Vagina (tissue), 2 donors: ENCODE measurements at places on chromosomes 16 and 17.

DNA sequence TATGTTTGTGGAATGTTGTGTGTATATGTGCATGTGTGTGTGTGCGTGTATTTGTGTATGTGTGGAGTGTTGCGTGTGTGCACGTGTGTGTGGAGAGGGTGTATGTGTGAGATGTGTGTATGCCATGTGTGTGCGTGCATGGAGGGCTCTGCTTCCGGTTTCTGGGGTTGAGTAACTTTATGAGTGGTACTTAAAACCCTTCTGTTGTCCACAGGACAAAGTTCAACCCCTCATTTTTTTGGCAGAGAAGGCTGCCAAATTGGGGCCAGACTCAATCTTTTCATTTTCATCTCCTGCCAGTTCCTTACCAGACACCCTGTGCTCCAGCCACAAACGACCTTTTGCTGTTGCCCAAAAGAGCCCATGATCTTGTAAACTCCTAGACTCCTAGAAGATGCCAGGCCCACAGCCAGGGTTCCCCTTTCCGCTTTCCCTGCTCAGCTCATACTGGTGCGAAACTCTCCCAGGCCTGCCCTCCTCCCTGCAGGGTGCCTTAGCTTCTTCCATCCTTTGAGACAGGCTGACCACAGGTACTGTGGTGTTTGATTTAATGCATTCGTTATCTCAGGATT is 100.2 kb downstream of the CMIP start:
- no peak for DNase-seq

DNA sequence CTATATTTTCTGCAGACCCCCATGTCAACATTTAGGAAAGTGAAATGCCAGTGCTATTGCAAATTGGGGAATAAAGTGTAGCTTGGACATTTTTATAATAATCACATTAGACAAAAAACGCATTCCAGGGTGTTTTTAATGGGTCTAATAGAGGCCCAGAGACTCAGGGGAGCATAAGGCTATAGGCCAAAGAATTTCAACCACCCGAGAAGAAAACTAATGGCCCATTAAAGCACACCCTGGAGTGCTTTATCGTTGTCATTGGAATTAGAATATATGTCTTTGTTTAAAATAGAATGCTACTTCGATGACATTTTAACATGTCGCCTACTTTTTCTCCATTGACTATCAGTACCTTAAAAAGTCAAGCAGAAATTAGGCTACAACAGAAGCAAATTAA is 414.1 kb upstream of the CDH8 start:
- DNase-seq, result no peak

DNA sequence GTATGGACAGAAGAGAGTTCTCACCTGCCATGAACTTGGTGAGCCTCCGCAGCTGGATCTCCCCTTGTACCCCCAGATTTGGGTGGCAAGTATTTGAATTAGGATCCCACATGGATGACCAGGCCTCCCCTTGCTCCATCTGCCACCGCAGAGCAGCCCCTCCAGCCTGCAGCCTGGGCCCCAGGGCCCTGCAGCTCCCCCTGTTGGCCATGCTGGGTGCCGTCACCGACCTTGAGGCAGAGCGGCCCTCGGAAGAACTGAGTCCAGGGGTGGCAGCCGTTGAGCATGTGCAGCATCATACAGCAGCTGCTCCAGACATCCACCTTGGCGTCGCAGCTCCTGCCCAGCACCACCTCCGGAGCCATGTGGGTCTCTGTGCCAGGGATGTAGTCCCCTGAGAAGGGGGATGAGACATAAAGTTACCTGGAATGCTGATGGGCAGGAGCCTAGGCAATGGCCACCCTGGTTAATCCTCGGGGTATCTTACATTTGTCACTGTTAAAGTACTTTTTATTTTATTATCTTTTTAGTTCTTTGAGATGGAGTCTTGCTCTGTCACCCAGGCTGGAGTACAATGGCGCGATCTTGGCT is 9.0 kb upstream of the SPATA32 start:
- no peak for DNase-seq

DNA sequence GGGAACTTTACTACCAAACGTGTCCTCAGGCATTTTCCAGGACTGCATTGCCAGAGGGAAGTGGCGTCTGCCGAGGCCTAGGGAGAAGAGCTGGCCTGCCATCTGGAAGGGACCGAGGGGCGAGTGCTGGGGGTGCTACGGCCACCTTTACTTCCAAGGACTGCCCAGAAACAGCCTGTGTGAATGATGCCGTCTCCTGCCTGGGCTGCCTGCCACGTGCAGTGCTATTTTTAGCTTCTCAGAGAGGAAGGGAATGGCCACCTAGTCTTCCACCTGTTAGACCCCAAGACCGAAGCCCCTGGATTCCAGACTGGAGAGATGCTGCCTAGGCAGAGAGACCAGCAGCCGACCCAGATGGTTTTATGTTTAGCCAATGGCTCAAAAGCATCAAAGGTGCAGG is 57.2 kb downstream of the VAC14 start:
- DNase-seq, result no peak

DNA sequence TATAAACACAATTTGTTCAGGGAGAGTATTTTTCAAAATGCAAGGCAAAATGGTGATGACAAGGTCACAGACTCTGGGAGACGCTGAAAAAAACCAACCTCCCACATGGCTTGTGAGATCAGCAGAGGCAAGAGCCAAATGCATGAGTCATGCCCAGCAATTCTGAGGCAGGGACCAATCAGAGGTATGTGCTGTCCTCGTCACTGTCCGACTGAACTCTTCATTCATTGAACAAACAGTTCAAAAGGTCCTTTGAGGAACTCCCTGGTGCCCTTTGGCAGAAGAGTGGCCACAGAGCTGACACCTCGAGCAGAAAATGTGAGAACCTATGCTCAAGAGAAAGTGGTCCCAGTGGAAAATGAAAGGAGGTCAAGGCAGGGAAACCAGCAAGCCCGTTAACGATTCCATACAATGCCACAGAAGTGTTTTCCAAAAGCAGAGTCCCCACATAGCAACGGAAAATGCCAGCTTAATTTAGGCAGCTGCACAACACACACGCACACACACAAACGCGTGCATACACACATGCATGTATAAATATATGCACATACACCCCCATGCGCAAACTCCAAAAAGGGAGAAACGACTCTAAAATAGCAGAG is 50.9 kb downstream of the CDH11 start:
- DNase-seq, result no peak

- DNase-seq, result no peak
Measured at GRCh38 chr16:10971560-10971961, 27.2 kb downstream of the CLEC16A start.

DNA sequence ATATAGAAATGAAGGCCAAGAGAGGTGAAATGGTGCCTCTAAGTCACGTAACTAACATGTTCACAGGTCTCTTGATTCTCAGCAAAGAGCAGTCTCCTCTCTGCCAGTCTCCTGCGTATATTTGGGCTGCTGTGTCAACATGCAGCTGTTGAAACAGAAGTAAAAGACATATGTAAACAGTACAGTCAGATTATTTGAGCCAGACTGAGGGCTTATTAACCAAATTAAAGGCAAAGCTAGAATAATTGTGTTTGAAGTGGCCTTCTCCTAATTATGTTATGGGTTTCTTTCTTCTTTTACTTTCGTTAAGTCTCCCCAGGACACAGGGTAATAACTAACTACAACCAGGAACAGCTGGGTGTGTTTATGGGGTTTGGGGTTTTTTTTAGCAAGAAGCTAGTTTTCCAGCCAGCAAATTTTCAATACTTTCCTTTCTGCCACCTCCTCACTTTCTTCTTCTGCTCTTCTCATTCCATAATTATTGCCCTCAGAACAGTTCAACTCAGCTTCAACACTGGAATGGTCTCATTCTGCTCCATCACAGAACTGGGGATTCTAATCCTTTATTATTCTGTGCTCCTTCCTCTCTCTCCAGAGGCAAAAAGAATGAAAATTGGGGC is 18.4 kb downstream of the G6PC1 start:
- DNase-seq, result no peak

DNA sequence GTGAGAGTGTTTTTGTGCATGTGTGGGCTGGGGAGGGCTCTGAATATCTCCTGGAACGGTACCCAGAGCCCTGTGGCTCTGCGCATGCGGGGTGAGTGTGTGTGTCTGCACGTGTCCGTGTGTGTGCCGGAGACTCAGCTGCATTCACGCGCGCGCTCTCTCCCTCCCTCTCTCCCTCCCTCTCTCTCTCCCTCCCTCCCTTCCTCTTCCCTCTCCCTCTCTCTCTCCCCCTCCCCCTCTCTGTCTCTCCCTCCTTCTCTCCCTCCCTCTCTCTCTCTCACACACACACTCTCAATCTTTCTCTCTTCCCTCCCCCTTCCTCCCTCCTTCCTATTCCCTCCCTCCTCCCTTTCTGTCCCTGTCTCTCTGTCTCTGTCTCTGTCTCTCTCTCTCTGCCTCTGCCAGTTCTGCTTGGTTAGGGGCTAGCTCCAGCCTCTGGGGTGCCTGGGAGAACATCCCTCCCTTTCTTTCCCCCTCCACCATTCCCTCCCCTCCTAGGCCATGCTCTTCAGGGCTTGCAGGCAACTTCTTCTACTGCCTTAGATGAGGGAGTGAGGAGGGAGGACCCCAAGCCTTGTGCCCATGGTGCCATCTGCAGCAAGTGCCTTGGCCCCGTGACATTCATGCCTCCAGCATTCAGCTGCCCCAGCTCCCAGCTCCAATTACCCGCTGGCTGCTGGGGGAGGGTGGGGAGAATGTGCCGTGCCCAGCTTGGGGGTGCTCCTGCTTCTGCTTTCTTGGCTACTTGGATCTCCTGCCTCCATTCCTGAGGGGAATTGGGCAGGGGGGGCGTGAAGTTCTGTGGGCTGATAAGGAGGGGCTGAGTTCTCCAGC is 6.4 kb downstream of the THRA start:
- DNase-seq, result no peak

DNA sequence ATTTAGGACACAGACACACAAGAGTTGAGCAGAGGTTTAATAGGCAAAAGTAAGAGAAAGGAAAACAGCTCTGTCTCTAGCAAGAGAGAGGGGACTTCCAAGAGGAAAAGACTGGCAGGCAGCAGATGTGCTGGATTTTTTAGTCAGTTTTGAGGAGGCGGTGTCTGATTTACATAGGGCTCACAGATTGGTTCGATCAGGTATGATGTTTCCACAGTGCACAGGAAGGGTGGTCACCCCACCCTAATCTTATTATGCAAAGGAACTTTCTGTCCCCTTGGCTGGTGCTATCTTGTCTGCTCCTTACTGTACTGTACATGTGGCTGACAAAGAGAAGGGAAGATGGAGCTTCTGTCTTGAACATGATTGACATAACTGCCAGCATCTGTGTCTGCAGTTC is 25.3 kb downstream of the BFAR start:
- DNase-seq, result no peak

GRCh38 chr16:30139583-30140481 is 16.8 kb upstream of the MAPK3 start:
- no peak for DNase-seq

DNA sequence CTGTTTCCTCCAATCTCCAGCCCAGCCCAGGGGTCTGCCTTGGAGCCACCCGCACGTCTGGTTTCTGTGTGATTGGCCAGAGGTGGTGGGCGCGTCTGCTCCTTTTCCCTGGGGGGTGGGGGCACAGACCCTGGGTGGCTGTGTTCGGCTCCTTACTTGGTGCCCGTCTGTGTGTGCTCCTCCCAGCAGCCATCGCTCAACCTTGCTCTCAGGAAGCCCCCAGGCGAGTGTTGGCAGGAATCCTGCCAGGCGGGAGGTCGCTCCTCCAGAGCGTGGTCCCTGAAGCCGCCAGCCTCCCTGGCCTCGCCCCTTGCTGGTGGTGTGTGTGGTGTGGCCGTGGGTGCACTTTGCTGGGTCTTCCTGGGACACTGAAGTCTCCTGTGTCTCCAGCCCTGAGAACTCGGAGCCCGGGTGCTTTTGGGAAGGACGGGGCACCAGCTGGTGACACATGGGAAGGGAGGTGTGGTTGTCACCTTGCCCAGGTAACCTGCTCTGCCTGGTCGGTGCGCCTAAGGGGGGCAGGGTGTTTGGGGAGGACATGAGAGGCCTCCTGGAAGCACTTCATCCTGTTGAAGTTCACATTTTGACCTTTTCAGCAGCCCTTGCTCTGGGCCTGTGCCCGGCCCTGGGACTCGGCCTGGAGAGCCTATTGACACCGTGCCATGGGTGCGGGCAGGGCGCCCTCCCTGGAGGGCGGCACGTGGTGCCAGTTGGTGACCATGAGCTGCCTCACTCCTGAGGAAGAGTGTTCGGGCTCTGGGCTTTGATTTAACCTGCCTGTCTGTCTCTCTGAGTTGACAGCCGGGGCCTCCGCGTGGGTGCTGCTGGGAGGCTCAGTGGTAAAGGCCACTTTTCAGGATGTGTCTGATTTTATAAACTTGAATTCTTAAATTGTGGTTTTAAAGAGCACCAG is 49.0 kb upstream of the ZNF750 start:
- DNase-seq, result no peak

DNA sequence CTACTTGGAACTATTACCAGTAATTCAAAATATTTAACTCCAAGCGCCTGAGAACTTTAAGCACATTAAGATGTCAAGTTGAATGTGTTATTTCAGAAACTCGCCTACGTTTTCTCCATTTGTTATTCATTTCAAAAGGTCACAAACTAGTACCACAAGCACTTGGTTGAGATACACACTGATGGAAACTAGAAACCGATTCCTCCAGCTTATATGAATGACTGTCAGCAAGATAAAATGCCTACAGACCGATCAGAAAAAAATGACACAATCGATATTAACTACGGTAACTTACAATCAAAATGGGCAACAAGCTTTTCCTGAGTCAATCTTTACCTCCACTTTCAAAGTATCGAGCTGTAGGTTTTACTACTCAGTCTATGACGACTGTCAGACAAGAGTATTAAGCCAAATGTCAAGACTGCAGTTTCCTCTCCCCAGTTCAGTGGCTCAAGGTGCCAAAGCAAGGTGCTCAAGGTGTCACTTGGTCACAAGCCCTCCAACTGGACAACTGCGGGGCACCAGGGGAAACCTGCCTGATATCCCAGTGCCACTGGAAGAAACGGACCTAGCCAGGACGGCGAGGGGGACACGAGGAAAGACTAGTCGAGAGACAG is 678 bp downstream of the SRP68 start:
- DNase-seq, result no peak

DNA sequence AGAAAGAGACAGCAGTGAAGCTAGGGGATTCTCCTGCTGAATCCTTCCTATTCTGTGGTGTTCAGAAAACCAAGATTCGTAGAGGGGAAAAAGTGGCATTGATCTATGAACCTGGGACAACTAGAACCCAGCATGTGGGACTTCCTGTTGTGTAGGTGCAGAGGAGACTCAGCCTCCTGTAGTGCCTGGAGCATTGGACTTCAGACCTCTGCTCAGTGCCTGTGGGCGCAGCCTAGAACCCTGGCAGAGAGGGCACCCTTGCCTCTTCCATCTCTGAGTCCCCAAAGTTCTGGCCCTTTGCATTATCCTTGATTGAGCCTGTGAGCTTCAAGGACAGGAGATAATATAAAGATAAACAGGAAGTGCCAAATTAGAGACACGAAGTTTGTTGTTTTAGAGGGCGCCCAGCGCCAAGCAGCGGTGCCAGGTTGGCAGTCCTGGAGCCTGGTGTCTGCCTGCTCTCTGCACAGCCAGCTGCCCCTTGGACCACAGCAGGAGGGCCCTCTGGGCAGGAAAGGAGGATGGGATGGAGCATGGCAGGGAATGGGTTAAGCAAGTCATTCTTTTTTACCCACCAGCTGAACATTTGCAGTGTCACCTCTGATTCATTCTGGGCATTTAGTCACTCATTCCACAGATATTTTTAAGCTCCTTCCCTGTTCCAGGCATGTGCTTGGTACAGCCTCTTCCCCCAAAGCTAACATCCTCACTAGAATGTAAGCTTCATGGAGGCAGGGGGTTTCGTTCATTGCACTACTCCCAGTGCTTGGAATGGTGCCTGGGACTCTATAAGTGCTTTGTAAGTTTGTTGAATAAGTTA is 11.9 kb upstream of the SP6 start:
- DNase-seq, result no peak

- DNase-seq, result no peak
Measured at GRCh38 chr16:503150-504071, 24.1 kb upstream of the CAPN15 start.

- DNase-seq, result no peak
Measured at GRCh38 chr16:72898216-72898825, 149.6 kb downstream of the ZFHX3 start.
